ENCODE measurements at places on chromosomes 3 and 15.

DNA sequence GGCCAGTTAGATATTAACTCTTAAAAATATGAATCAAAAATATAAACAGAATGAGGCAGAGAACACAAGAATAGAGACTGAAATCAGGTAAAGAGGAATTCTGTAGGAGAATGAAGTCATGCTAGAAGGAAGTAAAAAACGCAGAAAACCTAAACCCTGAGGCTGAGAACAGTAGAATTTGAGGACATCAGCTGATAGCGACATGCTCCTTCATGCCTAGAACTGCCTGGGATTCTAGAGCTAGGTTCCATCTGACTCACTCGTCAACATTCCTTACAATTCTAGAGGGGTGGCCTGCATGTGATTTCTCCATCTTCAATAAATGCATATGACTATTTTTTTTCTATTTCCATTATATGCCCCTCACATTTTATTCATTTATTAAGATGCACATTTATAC, 343.0 kb downstream of the ROBO1 start:
- DNase-seq = no peak

DNA sequence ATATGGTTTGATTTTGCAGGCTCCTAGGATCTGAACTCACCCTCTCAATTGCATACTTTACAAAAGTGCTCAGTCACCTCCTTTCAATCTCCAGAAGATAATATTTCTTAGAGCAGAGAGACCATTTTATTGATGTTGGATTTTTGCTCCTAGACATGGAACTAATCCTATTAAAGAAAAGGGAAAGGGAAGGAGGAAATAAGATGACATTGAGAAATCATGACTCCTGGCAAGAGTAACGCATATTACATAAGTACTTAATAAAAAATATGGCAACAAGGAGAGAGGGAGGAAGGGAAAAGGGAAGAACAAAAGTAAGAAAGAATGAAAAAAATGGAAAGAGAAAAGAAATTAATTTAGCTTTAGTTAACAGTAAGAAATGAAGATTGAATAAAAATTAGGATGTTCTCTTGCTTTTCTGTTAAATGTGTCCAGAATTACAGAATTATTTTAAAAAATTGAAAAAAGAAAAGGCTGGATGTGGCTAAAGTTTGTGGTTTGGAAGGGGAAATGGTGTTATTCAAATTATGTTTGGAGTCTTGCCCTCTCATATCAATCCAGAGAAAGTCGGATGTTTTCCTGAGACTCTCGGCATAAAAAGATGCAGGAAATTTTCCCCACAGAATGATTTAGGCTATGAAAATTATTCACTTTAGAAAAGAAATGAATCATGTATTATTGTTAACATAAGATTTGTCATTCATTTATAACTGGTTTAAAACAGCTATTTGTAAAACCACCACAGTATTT, 474.0 kb downstream of the FGF12 start:
- DNase-seq = no peak

- DNase-seq = peak; percentile 45
Observed at GRCh38 chr15:55909036-55909811, 84.2 kb downstream of the NEDD4 start.

DNA sequence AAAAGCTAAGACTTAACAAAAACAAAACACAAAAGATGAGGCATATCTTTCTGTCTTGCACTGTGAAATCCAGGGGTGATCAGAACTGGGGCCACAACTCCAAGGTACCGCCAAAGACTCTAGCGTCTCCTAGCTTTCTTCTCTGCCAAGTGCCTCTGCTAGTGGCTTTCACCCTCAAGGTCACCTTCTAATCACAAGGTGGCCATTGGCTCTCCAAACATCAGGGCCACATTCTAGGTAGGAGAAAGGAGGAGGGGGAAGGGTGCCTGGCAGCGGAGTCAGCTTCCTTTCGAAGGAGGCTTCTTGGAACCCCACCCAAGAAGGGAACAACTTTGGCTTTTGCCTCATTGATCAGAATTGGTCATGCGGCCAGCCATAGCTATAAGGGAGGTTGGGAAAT, 168.8 kb upstream of the SMAD3 start:
- DNase-seq = no peak

GRCh38 chr15:33292717-33293307, 18.0 kb upstream of the RYR3 start:
- DNase-seq = peak; percentile 60

DNA sequence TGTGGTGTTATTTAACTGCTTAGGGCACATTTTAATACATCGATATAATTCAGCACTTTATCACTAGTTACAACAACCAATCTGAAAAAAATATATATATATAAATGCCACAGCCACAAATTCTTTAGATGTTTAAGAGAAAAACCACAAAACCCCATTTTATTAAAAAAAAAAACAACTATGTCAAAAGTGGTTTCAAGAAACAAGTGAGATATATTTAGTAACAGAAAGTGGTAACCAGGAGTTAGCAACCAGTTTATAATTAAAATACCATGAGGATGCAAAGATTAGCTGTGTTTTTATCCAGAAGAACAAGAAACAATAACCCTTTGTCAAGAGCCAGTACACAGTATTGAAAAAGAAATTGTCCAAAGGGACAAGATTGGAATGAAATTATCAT, 14.8 kb upstream of the DIPK2A start:
- no peak for DNase-seq

DNA sequence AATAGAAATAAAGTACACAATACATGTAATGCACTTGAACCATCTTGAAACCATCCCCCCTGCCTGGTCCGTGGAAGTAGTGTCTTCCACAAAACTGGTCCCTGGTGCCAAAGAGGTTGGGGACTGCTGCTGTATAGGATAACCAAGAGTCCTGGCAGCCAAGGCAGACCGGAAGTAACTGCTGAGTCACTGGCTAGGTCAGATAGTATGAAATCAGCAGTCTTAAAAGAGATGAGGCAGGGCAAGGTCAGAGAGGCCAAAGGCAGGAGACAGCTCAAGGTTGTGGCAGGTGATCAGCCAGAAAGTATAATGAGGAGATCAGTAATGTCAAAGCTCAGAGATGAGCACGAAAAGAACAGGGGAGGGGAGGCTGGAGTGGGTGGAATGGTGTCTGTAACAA, 60.2 kb downstream of the MAP3K13 start:
- DNase-seq = no peak

DNA sequence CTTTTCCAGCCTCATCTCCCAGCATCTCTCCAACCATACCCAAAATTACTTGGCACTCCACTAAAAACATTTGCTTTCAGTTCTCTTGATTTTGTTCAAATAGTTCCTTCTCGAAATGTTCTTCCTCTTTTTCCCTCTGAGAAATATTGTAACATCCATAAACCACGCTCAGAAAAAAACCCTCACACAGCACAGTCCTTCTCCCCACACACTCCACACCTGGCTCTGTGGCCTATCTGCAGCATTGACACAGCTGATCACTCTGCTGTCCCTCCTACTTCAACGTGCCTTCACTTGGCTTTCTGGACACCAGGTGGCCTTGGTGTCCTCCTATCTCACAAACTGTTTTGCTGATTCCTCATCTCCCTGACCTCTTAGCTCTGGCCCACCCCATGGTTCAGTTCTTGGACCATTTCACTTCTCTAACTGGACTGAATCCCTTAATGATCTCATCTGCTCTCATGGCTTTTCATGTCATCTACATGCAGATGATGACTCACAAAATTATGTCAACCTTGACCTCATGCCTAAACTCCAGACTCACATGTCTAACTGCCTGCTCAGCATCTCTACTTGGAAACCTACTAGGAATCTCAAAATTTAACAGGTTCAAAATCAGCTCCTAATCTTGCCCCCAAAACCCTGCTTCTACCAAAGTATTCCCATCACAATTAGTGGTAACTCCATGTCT, 93.3 kb downstream of the TRIM42 start:
- no peak for DNase-seq

DNA sequence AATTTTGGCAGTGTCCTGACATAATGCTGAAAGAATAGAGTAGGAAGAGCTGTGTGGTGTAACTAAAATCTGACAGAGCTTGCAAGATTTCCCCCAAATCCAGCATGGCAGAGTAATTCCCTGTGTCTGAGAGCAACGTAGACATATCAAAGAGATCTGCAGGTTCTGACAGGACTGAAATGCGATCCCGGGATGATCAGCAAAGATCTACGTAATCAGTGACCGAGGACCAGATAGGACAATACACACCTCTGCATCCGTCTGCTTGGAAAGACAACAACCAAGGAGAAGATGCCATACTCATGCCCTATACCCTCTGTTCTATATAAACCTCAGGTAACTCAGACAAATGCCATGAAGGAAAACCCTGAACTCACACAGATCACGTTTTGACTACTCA, 26.6 kb upstream of the SYNPR start:
- DNase-seq = no peak

- DNase-seq = no peak
Observed at GRCh38 chr3:185741586-185741985, 83.3 kb downstream of the IGF2BP2 start.

DNA sequence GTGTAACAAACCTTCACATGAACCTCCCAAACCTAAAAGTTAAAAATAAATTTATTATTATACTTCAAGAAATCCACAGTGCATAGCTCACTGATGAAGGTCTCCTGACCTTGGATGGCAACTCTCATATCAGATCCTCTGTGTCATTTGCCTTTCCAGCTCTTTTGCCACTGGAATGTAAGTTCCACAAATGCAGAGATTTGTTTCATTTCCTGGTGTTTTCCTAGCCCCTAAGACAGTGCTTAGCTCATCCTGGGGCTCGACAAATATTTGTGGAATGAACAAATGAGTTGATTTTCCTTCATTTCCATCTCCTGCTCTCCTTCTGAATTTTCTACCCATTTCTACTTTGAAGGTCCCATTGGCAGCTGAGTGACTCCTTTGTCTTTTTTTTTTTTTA, 56.0 kb downstream of the FRMD4B start:
- peak; percentile 65 for DNase-seq

GRCh38 chr3:196149375-196149774, 61.8 kb downstream of the ZDHHC19 start:
- no peak for DNase-seq

DNA sequence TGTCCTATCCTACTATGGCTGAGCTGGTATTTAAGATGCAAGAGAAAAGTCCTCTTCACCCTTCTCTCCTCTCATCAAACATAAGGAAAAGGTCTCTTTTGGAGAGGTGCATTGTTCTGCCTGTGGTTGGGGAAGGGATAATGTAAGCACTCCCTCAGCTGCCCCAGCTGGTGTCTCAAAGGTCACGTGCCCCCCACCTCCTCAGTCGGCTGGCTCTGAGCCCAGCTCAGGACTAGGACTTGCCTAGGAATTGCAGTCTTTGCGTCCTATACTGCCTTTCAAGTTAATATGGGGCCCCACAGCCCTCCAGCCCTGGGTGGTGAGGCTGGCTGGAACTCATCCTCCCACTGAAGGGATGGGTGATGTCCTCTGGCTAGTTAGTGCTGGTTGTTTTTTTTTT, 29.7 kb downstream of the OR4F15 start:
- DNase-seq = no peak

DNA sequence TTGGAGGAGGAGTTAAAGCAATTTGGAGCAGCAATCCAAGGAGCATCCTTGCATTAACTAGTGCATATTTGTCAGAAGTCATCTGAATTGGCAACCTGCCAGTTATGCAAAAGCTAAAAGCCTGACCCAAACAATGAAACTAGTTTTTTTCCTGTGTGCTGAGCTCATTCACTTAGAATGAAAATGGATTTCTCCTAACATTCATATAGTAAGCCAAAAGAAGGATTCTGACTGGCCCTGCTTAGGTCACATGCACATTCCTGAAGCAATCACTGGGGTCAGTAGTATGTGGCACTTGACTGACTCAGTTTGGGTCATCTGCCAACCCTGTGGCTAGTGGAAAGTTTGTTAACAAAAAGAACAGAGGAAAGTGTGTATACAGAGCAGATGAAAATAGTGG, 30.5 kb downstream of the OXSM start:
- peak; percentile 94 for DNase-seq

- no peak for DNase-seq
Observed at GRCh38 chr3:187769771-187770170, 24.5 kb upstream of the BCL6 start.

DNA sequence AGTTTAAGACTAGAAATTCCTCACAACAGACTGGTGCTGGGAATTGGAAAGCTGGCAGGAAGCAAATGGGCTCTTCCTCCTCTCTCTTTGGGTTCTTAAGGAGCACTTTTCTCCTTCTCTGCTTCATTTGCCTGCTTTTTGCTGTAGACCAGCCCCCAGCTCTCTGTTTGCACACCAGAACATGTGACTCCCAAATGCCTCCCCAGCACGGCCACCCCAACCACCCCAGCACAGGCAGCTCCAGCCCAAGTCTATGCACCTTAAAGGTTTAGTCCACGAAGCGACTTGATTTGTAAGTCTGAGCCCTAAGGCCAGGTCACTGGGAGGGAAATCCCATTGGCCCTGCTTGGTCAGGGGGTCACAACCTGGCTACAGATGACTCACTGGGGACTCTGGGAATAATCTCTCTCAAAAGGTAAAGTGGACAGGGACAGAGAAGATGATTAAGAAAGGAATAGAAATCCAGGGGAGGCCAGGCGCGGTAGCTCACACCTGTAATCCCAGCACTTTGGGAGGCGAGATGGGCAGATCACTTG, 377.8 kb upstream of the PROK2 start:
- DNase-seq = no peak

DNA sequence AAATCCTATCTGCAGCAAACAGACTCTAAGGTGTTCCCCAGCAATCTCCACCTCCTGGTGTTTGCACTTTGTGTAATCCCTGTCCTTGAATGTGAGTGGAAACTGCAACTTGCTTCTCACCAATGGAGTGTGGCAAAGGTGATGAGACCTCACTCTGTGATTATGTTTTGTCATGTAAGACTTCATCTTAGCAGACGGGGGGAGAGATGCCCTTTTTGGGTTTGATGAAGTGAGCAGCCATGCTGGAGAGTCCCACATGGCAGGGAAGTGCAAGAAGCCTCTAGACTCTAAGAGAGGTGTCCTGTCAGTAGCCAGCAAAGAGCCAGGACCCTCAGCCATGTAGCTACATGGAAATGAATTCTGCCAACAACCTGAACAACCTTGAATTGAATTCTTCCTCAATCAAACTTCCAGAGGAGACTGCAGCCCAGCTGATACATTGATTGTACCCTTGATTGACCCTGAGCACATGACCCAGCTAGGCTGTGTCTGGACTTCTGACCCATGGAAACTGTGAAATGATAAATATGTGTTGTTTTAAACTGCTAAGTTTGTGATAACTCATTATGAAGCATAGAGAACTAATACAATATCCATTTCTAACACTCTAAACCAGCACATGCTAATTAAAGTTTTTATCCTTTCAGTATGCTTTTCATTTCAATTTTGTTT, 71.4 kb upstream of the RASGRF1 start:
- DNase-seq = no peak

- no peak for DNase-seq
Observed at GRCh38 chr3:178915365-178915764, 156.2 kb downstream of the ZMAT3 start.

Data from astrocyte of the spinal cord (primary cell).